ENCODE measurements at places on chromosomes 1 and 21.

DNA sequence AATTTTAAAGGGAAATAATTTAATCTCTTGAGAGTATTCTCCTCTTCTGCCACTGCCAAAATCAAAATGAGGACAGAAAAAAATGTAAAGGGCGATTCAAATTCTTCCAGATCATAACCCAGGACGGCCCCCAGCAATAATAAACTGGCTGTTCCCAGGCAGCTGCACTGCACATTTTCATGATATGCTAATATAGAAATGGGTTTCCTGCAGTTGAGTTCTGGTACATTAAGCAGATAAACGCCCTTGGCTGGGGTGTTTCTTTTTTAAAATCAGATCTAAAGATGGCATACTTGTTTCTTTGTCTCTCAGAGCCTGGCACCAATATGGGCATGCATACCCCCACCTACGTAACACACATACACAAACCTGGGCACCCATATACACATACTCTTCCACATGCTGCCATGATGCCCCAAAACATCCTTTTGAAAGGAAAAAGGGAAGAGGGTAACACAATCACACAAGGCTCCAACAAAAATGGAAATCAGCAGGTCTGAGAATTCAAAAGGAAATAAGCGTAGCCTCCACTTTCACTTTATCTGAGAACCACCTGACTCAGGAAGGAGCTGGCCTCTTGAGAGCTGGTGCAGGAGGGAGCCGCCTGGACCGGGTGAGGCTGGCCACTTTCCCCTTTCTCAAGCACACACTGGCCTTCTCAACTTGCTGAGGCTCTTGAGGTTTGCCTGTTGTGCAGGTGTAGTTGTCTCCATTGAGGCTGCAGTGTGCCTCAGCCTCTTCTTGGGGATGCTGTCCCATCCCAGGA lies 653.4 kb downstream of the KIF26B start:
- no peak for DNase-seq

GRCh38 chr1:98157524-98158313 lies 236.9 kb upstream of the DPYD start:
- DNase-seq, result no peak

- no peak for DNase-seq
These were observed 16.6 kb downstream of the CDKN2C start for GRCh38 chr1:50986653-50987052.

GRCh38 chr1:205325334-205325884 lies 3.9 kb upstream of the NUAK2 start:
- peak; percentile 39 for DNase-seq

GRCh38 chr1:148374101-148374500 lies 109.0 kb downstream of the PPIAL4G start:
- no peak for DNase-seq

DNA sequence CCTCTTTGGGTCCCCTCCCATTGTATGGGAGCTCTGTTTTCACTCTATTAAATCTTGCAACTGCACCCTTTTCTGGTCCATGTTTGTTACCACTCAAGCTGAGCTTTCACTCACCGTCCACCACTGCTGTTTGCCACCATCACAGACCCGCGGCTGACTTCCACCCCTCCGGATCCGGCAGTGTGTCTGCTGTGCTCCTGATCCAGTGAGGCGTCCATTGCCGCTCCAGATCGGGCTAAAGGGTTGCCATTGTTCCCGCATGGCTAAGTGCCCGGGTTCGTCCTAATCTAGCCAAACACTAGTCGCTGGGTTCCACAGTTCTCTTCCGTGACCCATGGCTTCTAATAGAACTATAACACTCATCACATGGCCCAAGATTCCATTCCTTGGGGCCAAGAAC lies 157.2 kb downstream of the SEC16B start:
- DNase-seq, result no peak

DNA sequence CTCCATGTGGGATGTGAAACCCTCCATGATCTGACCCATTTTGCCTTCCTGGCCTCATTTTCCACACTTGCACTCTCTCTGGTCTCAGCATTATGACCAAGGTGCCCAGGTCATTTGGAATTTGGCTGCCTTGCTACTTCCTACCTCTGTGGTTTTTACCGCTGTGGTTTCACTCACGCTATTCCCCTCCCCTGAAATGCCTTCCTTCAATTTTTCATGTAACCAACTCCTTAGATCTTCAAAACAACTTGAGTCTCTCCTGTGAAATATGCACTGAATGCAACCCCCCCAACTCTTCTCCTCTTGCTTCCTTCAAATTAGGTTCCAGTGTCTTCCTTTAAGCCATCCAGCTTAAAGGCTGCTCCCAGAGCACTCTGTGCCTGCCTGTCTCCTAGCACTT lies 50.1 kb downstream of the PHC2 start:
- no peak for DNase-seq

DNA sequence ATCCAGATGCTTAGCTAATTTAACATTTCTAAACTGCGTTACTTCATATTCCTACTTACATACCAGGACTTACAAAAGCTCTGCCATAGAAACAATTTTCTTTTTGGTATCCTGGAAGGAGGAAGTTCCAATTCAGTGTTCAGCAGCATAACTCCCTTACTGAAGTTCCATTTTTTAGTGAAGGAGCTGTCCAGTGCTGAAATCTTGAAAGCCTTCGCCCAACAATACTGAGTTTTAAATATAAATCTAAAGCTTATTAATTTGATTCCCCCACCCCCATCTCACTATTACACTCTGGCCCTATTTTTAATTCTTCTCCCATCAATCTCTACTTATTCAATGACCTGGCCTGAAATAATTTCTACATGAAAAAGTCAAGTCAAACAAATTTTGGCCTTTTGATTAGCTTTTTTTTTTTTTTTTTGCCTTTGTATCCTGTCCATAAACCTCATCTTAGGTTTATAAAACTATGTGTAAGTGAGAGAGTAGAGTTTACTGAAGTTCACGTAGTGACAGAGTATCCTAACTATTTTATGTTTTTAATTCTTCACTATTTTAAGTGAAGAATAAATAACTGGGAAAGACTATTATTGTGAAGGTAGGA lies 323.0 kb upstream of the PLD5 start:
- DNase-seq, result no peak

DNA sequence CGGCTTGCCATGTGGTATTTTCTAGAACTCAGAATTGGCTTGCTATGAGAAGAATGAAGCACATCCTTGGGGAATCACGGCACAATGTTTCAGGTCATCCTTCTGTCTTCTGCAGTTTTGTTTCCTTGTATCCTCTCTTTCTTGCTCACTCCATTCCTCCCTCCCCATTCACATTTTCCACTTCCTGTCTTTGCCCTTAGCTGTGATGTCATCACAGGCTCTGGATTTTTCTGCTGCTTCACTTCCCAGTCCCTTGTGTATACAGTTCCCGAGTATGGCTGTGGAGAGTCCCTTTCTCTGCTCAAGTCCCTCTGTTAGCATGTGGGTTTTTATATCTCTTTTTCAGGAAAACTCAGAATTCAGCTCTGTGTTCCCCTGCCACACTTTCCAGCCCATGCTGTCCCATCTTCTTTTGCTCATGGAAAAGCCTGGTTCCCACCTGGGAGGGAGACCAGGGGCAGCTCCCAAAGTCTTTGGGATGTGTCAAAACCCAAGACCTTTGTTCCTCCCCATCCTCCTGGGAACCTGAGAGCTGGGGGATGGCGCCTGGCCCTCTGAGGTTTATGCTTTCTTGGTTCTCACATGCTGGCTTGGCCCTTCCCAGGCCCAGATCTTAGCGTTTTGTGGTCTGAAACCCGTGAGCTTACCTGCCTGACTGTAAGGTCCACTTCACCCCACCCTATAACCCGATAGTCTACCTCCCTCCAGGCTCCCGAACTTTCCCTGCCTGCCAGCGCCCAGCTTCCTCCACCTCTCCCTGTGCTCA lies 4.8 kb upstream of the RGS16 start:
- no peak for DNase-seq

GRCh38 chr1:29912425-29912824 lies 676.1 kb downstream of the PTPRU start:
- DNase-seq, result no peak

GRCh38 chr1:43947874-43948437 lies 1.2 kb downstream of the IPO13 start:
- no peak for DNase-seq

DNA sequence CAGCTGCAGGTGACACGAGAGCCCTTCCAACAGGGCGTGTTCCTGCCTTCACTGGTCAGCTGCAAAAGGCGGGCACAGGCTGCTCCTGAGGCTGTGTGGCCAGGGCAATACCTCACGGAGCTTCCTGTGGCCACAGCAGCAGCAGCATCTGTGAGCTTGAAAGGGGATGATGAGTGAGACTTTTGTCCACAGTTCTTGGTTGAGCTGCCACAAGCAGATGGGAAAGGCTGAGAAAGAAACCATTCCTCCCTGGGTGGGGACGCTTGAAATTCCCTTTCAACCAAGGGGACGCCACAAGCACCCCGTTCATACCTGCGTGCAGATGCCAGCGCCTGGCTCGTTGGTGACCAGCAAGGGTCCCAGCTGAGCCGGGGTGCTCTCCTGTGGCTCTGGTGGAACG lies 37.6 kb downstream of the B3GALT5 start:
- no peak for DNase-seq

GRCh38 chr1:44644806-44645205 lies 29.5 kb downstream of the TMEM53 start:
- no peak for DNase-seq

DNA sequence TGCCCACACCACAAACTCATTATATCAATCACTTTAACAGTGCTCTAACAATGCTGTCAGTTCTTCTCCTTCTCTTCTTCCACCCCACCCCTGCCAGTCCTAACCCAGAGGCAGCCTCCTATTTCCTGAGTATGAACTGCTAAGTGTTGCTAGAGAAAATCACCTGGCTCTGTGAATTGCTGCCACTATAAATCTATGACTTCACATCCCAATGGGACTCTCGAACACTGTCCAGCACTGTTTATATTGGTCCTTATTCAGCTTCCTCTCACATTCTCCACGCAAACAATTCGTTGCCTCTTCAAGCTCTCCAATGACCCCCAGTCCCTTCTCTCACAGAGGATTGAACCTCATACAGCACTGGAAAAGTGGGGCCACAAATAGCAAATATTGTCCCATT lies 27.0 kb upstream of the USH2A start:
- DNase-seq, result no peak
